ENCODE measurements at places on chromosomes 2 and 18.

- no peak for DNase-seq
Observed at GRCh38 chr18:62989195-62989594, 273.9 kb downstream of the PHLPP1 start.

- DNase-seq, result no peak
Observed at GRCh38 chr2:197915548-197916265, 111.3 kb downstream of the PLCL1 start.

GRCh38 chr18:53639687-53640086, 584.8 kb downstream of the MBD2 start:
- DNase-seq, result no peak

DNA sequence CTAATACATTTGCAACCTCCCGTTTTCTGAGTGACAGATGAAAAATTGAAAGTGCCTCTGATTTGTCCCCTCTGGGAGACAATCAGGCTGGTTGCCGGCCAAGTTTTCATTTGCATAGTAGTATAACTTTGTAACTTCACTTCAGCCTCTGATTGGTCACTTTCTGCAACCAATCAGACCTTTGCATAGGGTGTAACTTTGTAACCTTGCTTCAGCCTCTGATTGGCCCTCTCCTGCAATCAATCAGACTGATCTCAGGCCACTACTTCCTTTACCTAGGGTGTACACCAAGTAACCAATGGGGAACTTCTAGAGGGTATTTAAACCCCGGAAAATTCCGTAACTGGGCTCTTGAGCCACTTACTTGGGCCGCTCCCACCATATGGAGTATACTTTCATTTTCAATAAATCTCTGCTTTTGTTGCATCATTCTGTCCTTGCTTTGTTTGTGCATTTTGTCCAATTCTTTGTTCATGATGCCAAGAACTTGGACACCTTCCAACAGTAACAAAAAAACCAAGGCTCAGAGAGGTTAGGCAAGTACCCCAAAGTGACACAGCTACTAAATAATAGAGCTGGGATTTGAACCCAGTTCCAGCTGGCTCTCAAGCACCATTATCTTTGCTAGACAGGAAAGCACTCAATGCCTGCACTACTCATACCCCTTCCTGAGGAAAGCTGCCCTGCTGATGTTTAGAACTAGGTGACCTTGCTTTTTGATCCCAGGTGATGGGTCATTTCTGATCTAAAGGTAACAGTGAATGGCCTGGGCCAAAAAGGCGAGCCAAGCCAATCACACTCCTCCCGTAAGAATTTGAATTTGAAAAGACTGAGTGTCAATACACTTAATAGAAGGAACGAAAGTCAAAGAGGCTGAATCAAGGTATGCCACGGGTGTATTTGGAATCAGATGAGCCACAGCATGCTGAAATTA, 10.9 kb upstream of the MYOM1 start:
- DNase-seq, result no peak

GRCh38 chr2:127673291-127674069, 1.9 kb downstream of the LIMS2 start:
- no peak for DNase-seq

GRCh38 chr18:61815885-61816470, 76.8 kb downstream of the RNF152 start:
- DNase-seq, result no peak

DNA sequence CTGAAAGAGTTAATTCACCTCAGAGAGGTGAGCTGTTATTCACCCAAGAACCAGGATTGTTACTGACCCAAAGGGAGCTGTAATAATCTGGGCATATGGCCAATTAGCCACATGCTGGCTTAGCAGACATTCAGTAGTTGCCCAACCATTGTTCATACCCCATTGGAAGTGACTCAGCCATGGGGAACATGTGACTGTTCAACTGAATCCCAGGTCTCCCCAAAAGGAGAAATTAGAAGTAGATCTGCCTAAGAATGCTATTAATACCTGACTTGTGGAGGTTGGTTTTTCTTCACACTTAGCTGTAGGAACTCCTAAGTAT, 272.6 kb upstream of the UBE2E3 start:
- peak; percentile 52 for DNase-seq

DNA sequence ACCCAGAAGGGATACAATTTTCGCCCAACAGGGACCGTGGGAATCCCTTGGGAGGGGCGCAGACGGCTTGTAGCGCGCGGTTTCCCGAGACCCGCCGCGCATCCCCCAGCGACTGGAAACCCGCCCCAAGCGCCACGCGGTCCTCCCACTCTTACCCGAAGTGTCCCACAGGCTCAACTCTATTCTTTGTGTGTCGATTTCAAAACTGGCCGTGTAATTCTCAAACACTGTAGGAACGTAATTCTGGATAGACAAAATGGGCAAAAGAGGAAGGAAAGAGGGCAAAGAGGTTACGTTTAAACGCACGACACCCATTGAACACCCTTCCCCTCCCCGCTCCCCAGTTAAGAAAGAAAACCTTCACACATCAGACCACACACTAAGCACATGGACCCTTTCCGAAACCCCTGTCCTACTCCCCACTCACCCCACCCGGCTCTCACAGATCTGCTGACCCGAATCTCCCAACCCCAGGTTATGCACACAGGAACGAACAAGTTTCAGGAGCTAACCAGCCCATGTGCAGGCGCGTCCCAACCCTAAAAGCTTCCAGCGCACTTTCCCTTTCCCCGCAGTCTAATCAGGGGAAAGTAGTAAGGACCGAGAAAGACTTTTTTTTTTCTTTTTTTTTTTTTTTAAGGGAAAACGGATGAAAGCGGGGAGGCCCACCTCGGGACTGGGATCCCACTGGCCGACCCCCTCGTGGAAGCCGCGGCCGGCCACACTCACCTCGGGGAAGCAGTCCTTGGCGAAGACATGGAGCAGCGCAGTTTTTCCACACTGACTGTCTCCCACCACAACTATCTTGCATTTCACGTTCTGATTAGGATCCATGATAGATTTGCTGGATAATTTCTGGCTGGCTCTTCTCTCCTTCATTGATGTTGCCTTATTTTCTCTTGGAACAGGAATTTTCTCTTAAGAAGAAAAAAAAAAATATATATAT, 655 bp downstream of the RND3 start:
- DNase-seq, result no peak

DNA sequence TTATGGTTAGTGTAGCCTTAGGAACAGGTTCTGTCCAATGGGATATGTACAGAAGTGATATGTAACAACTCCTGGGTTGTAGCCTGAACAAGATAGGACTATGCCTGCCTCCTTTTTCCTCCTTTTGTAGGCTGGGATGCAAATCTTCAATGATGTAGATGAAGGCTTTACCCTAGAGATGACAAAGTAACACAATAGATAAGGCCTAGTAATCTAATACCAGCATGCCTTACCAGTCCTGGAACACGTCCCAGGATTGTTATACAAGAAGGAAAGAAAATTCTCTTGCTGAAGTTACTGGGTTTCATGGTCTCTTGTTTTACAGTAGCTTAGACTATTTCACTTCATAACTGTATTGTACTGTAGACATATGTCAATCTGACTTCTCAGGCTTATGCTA, 192.1 kb downstream of the OTX1 start:
- DNase-seq, result no peak

DNA sequence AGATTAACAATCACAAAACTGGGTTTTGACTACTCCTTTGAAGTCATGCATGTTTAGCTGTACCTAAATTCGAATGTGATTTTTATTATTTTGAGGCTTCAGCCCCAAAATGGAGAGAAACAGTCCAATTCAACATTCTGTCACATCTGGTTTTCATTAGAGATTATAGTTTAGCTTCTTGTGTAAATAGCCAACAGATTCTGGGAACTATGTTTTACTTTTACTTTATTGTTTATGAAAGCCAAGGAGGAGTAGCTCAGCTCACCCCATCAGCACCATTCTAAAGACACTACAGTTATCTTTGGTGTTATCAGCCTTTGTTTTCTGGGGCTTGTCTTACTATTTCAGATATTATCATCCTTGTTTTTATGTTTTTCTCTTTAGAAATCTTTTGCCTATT, 465.0 kb upstream of the CWC22 start:
- peak; percentile 7 for DNase-seq

GRCh38 chr2:233532971-233533370, 33.6 kb downstream of the USP40 start:
- DNase-seq, result no peak
